Activated CD8-positive, alpha-beta memory T cell treated with anti-CD3 and anti-CD28 coated beads, Interleukin-2, amount 10 ng/mL, durations not matched to agents 7 days and 5 days (primary cell): ENCODE measurements at places on chromosomes 1 and 21. TPM values are rescaled to one million over a fixed set of nuclear protein-coding genes. Genes with fewer than 3 reads are reported as not detected.

GRCh38 chr1:223765036-223765718 is 52.8 kb downstream of the CAPN2 start:
- DNase-seq, result no peak

GRCh38 chr1:44505210-44505993 is 100.3 kb downstream of the RNF220 start:
- DNase-seq, result no peak

DNA sequence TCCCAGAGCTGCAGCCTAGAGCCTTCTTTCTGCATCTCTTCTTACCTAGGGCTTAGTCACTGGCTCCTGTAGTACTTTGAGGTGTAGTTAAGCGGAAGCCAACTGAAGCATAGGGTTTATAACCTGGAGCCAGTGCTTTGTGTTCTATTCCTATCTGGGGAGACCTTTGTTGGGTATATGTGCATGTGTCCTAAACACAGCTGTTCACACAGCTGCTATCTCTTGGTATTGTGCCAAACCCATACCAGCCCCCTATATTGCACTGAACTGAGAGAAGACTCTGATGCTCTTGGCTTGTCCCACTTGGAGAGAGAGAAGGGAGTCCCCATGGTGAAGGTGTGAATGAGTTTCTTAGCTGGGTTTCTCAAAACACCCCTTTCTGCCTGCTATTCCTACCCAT is 17.2 kb upstream of the NFASC start:
- no peak for DNase-seq

DNA sequence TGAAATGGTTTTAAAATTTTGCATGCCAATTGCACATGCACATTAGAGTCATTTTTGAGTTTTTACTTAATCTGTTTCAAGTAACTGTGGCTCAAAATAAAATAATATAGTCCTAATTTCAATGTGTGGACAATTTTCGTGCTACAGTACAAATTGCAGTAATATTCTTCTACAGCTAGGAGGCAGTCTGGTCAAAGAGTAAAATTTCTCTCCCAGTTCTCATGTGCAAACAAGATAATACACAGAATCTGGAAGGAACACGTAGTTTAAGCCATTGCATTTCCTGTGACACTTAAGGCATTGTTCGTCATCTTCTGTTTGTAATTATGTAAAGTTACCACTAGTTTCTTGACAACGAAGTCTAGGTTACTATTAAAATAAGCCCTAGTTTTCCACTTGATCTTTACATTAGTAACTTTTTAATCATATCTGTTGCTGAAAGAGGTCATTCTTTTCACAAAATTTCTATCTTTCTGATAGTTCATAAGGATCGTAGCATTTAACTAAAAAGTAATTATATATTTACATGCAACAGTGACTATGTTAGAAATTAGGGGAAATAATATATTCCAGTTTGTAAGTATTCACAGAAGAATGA is 28.9 kb downstream of the ODR4 start:
- DNase-seq, result no peak

DNA sequence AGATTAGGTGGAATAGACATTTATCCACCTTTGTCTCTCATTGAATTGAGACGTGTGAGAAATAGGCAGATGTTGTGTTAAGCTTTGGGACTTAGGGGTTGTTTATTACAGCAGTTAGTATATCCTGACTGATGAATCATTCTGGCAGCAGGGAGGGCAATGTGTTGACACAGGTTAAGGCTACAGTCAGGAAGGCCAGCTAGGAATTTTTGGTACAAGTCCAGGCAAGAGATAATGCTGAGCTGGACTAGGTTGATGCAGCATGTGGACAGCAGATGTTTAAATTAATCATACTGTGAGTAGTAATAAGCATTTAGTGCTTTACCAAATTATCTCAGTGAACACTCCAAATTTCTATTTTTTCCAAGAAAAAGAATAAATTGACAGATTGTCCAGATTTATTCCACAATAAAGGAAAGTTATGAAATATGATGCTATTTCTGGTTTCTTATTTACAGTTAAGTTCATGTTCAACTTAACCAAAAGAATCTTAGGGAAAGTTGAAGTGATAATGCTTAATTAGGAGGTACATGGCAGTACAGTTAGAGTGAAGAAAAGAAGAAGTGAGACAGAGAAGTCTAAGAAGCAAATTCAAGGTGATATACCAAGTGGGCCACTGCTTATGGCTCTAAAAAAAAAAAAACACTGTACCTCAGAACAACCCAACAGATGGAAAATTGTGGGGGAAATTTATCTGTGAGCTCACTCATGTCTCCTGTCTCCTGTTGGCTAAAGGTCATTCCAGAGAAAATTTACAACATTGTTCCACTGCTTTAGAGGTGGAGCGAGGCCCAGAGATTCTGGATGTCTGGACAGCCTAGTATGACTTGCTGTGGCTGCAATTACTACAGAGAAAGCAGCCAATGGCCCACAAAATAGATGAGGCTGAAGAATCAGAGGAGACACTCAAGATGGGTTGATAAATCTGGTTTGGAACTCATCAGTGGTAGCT is 102.7 kb upstream of the C21orf91 start:
- no peak for DNase-seq

GRCh38 chr1:180928331-180929230 is 15.9 kb downstream of the KIAA1614 start:
- no peak for DNase-seq

DNA sequence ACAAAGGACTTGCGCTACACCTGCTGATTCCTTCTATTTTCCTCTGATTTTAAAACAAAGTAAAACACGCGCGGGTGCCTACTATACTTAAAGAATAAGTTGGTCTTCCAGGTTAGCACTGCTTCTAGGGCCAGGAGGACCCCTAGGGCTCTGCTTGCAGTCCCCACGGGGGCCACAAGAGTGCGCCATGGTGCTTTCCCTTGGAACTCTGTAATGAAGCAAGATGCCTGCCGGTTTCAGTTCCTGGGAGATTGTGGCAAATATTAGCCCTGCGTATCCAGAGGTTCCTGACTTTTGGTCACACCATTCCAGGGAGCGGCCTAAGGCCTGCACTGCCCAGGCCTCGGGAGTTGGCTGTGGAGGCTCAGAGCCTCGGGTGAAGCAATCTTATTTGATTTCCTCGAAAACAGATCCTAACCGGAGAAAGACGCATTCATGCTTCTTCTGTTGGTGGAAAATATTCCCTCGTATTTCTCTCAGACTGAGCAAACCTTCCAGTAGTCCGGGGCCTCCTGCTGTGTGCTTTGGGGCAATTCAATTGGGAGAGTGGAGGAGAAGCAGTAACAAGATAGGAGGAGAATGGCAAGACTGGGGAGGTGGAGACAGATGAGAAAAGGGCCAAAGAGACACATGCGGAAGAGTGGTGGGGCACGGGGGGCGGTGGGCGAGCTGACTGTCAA is 25.3 kb downstream of the ADAM30 start:
- DNase-seq, result peak; percentile 85

DNA sequence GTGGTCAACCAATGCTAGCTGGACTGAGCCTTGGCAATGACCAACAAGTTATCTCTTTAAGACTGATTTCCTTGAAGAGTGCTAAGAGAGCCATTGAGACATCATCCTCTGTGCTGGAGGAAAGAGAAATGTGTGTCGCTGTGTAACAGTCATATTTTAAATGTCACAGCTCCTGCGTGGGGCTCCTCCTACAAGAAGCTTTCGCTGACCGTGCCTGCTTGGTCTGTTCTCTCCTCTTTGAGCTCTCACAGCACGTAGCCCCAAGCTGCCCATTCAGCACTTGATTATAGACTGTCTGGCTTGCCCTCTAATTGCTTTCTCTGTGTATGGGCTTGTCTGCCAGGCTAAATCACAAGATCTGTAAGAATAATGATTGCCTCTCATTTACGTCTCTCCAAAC is 221.3 kb downstream of the FOXD2 start:
- no peak for DNase-seq

- no peak for DNase-seq
Observed at GRCh38 chr1:223358826-223359225, 5.2 kb downstream of the SUSD4 start.

- no peak for DNase-seq
Observed at GRCh38 chr1:24348196-24348595, 29.0 kb downstream of the GRHL3 start.

DNA sequence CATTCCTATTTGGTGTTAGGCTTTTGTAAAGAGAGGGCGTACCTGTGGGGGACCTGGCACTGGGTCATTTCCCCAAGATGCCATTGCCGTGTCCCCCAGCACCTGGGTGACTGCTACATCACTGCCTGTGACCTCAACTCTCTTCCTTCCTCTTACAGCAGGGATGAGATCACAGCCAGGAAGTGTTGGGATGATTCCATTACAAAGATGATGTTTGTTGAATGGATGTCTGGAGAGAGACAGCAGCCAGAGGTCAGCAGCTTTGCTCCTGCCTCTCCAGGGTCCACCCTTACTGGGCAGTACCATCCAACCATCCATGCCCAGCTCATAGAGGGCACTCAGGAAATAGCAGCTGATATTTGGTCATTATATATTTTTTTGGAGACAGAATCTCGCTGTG is 35.1 kb downstream of the TMEM51 start:
- no peak for DNase-seq

DNA sequence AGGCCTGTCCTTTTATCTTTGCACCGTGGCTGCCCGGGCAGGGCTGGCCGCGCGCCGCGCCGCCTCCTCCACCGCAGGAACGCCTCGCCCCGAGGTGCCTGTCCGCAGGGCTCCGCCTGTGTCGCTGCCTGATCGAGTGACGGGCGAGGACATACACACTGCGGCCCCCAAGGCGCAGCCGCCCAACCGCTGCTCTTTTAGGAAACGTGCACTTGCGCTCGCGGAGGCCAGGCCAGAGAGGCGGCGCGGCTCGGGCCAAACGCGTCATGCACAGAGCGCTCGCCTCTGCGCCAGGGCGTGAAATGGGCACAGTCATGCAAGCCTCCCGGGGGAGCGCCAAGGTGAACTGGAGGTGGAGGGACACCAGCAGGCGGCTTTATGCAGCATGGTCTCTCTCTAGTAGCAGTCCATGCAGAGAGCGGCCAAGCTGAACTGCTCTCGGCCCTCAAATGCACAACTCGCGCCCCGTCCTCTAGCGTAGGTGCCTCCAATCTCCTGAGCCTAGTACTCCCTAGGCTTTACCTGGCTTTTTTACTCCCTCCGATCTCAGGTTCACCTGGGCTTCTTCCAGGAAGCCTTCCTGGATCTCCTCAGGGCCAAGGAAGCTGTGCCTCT is 12.9 kb downstream of the TRABD2B start:
- DNase-seq, result no peak

DNA sequence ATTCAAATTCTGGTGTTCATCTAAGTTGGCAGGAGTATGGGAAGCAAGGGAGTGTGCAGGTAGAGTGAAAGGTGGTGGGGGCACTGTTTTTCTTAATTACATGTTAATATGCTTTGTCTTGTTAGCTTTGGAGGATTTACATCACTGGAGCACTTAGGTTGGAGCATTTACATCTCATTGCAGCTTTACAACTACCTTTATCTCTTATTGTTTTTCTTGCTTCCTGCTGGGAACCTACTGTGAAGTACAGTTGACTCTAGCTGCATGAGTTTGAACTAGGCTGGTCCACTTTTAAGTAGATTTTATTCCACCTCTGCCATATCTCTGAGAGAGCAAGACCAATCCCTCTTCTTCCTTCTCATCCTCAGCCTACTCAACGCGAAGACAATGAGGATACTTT is 554.8 kb upstream of the B3GALT2 start:
- DNase-seq, result no peak

DNA sequence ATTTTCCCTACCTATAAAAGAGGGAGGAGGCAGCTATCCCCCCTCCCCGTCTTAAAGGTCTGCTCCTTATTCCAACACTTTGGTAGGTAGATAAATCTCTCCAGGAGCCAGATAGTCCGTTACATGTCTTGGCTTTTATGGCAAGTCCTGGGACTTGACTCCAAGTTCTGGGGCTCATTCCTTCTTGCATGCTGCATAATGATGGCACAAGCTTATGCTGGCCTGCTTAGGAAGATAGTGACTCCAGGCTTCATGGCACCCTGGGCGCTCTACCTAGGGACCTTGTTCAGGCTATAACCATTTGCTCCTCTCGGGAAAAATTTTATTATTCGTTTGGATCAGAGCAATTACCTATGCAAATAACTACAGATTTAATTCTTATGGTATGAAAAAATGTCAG is 3.7 kb downstream of the SLAMF1 start:
- no peak for DNase-seq

- DNase-seq, result peak; percentile 79
Observed at GRCh38 chr1:28297826-28298225, 31.0 kb upstream of the MED18 start.

GRCh38 chr21:38992737-38993136 is 187.0 kb downstream of the ETS2 start:
- no peak for DNase-seq

DNA sequence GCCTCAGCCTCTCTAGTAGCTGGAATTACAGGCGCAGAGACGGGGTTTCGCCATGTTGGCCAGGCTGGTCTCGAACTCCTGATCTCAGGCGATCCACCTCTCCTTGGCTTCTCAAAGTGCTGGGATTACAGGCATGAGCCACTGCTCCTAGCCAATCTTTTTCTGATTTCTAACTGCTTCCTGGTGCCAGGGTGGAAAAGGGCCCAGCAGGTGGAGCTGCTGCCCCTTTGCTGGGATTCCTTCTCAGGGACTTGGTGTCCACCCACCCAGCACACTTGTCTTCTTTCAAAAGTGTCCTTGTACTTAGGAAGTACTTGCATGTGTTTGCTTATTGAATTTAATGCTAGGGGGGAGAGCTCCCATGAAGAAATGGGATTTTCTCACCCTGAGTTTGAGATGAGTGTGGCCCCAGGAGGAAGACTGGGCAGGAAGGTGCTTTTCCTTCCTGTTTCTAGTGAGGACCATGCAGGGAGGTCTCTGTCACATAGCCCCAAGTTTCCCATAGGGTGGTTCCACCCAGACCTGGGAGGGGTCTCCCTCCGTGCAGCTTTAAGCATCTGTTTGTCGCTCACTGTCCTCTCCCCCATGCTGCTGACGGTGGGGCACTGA is 14.2 kb downstream of the UTP11 start:
- DNase-seq, result peak; percentile 66

GRCh38 chr1:16967095-16967575 is 13.3 kb downstream of the MFAP2 start:
- DNase-seq, result no peak

Gene PTGFRN
- 0.38 TPM for total RNA-seq

Gene PGBD2
- total RNA-seq, result 7.7 TPM

Gene KCNE1
- total RNA-seq, result 0.26 TPM

Gene MYOM3
- total RNA-seq, result not detected

Gene CHD5
- 1.1 TPM for total RNA-seq

Gene ZNF648
- not detected for total RNA-seq

Gene TMEM54
- not detected for total RNA-seq
